Stimulated activated CD4-positive, alpha-beta T cell treated with anti-CD3 and anti-CD28 coated beads, Interleukin-1b, Interleukin-23, amount 100 ng/mL, for 1 hour (primary cell): ENCODE measurements at places on chromosomes 6 and 20.

- DNase-seq: no peak
These were observed 33.4 kb upstream of the TCP11 start for GRCh38 chr6:35174501-35174900.

DNA sequence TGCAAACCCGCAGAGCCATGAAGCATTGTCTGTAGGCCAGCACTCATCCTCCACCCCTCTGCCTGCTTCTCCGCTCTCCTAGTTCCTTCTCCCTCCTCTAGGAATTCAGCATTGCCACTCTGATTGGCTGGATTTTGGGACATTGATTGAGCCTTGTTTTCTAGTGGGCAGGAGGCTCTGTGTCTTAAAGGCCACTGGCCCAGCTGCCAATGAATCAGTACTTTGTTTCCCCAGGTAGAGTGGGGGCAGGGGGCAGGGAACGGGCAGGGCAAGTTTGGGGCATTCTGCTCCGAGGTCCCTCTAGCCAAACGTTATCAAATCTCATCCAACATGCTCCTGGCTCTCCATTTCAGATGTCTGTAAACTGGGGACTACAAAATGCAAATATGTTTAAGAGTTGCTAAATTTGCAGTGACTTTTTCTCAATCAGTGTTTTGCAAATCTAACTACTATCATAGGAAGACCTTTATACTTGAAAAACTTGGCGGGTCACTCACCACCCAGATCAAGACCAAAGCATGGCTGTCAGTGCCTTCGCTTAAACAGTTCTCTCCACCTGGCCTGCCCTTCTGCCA, 10.4 kb upstream of the BPI start:
- DNase-seq: no peak

DNA sequence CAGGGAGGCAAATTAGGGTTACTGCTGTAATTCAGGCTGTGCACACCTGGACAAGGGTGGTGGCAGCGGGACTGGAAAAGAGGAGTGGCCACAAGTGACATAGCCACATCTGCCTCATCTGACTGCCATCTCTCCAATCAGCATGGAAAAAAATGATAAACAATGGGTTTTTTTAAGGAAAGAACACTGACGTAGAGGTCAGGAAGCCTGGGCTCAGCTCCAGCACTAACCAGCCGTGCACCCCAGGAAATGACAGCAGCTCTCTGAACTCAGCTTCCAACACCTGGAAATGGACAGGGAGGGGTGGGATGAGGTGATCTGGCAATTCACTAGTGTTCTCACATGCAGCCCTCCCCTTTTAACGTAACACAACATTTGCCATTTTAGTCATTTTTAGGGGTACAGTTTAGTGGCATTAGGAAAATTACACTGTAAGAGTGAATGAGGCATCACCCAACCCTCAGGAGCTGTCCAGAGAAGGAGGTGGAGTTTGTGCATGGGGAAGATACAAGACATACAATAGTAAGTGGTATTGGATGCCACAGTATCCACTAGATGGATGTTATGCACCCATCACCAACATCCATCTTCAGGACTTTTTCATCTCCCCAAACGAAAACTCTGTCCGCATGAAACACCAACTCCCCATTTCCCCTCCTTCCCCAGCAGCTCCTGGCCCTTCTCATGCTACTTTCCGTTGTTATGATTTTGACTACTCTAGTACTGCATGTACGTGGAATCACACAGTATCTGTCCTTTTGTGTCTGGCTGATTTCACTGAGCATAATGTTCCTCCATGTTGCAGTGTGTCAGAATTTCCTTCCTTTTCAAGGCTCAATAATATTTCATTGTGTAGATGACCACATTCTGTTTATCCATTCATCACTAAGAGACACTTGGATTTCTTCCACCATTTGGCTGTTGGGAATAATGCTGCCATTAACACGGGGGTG, 215.5 kb upstream of the ECI2 start:
- no peak for DNase-seq

- DNase-seq: no peak
These were observed 26.1 kb upstream of the KCNB1 start for GRCh38 chr20:49508435-49509199.

- DNase-seq: no peak
These were observed 2.2 kb upstream of the ID1 start for GRCh38 chr20:31602779-31603441.

- no peak for DNase-seq
These were observed 1.9 kb downstream of the EBF4 start for GRCh38 chr20:2694519-2694918.

GRCh38 chr20:41960166-41960565, 342.0 kb upstream of the CHD6 start:
- DNase-seq: no peak

GRCh38 chr6:54801669-54802068, 44.9 kb upstream of the FAM83B start:
- no peak for DNase-seq

GRCh38 chr20:32582659-32583580, 2.2 kb downstream of the NOL4L start:
- DNase-seq: no peak

DNA sequence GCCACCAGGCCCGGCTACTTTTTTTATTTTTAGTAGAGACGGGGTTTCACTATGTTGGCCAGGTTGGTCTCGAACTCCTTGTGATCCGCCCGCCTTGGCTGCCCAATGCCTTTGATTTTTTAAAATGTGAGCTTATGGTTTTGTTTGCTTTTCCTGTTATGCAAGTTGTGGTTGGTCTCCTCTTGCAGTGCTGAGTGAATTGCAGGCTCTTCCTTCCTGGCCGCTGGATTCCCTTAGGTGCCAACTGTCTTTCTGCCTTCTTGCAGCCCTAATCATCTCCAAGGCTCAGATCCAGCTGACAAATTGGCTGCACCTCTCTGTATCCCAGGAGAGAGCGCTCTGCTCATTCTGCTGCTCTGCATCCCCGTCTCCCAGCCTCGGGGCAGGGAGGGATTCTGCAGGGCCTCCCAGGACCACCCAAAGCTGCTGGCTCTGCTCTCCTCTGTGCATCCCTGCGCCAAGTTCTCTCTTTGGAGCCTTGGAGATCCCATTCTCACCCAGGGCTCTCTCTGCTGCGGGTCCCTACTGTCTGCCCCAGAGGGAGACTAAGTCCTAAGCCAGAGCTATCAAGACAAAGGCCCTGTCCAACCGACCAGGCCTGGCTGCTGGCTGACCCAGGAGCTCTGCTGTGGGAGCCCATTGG, 14.1 kb upstream of the EMILIN3 start:
- DNase-seq: no peak

- no peak for DNase-seq
These were observed 62.3 kb downstream of the TRMT11 start for GRCh38 chr6:126048635-126049034.
